ENCODE measurements at places on chromosomes 11 and 22. TPM values are rescaled to one million over a fixed set of nuclear protein-coding genes. Genes with fewer than 3 reads are reported as not detected.

Gene ANO9
- polyA plus RNA-seq, result 10.8 TPM

Gene MMP12
- polyA plus RNA-seq, result not detected

Gene TRPC6
- not detected for polyA plus RNA-seq

Gene EIF3L
- polyA plus RNA-seq, result 313 TPM

Gene PANX3
- 0.22 TPM for polyA plus RNA-seq

Gene PHETA2
- polyA plus RNA-seq, result 0.07 TPM

- peaks cover 70% of the 10 kb centered on the region for H3K27me3 ChIP-seq
- no peak overlapping the region for H3K27ac ChIP-seq
- no peak overlapping the region for H3K4me3 ChIP-seq
- H3K4me1 ChIP-seq, result no peaks in the 10 kb centered on the region
Measured at GRCh38 chr11:123183391-123184099, 11.5 kb downstream of the CLMP start.

- H3K4me3 ChIP-seq, result no peak overlapping the region
- peaks cover 77% of the 10 kb centered on the region for H3K36me3 ChIP-seq
- H3K27me3 ChIP-seq, result no peaks in the 10 kb centered on the region
- H3K27ac ChIP-seq, result no peak overlapping the region
- no peak for DNase-seq
Measured at GRCh38 chr11:68414496-68415221, 45.9 kb upstream of the PPP6R3 start.

DNA sequence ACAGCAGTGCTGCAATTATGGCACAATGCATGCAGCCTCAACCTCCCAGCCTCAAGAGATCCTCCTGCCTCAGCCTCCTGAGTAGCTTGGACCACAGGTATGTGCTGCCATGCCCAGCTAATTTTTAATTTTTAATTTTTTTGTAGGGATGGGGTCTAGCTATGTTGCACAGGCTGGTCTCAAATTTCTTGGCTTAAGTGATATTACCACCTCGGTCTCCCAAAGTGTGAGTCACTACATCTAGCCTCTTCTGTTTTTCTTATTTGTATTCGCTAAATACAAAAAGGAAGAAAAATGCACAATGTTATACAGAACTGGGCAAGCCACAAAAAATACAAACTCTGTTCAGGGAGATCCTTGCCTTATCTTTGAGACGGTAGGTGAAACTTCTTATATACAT, 62.1 kb downstream of the DDI1 start:
- no peak overlapping the region for H3K4me3 ChIP-seq
- H3K4me1 ChIP-seq, result no peaks in the 10 kb centered on the region
- no peaks in the 10 kb centered on the region for H3K27me3 ChIP-seq
- DNase-seq, result no peak

DNA sequence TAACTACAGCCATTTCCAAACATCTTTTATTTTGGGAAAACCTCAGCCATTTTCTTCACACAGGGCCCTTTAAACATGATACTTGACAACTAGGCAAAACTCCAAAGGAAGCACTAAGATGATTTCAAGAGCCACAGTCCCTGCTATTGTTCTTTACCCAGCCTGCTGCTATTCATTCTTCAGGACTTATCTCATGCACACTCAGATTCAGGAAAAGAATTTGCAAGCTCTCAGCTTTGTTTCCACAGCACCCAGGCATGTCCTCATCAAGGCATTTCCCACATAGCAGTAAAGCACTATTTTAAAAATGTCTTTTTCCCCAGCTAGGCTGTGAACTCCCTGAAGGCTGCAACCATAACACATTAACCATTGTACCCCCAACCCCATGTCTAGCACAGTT, 609.3 kb upstream of the CCDC90B start:
- no peaks in the 10 kb centered on the region for H3K27me3 ChIP-seq
- H3K27ac ChIP-seq, result no peak overlapping the region
- no peaks in the 10 kb centered on the region for H3K4me1 ChIP-seq
- H3K36me3 ChIP-seq, result no peaks in the 10 kb centered on the region
- DNase-seq, result no peak

GRCh38 chr11:13207665-13208594, 69.7 kb upstream of the BMAL1 start:
- peak; percentile 38 for DNase-seq
- peaks cover 21% of the 10 kb centered on the region for H3K27me3 ChIP-seq
- H3K4me1 ChIP-seq, result peaks cover 7% of the 10 kb centered on the region
- no peak overlapping the region for H3K27ac ChIP-seq
- H3K36me3 ChIP-seq, result no peaks in the 10 kb centered on the region

- DNase-seq, result no peak
- no peak overlapping the region for H3K27ac ChIP-seq
- no peak overlapping the region for H3K4me3 ChIP-seq
- H3K4me1 ChIP-seq, result peaks cover 18% of the 10 kb centered on the region
Measured at GRCh38 chr11:86212019-86212611, 32.4 kb upstream of the EED start.

- no peaks in the 10 kb centered on the region for H3K27me3 ChIP-seq
- no peak overlapping the region for H3K27ac ChIP-seq
- DNase-seq, result peak; percentile 18
- no peaks in the 10 kb centered on the region for H3K4me1 ChIP-seq
- no peak overlapping the region for H3K4me3 ChIP-seq
- H3K36me3 ChIP-seq, result no peaks in the 10 kb centered on the region
Measured at GRCh38 chr11:84384731-84385130, 1098.6 kb upstream of the CCDC90B start.

GRCh38 chr11:95135155-95135554, 45.5 kb downstream of the ENDOD1 start:
- no peaks in the 10 kb centered on the region for H3K4me1 ChIP-seq
- H3K27me3 ChIP-seq, result no peaks in the 10 kb centered on the region
- DNase-seq, result no peak
- H3K4me3 ChIP-seq, result no peak overlapping the region

DNA sequence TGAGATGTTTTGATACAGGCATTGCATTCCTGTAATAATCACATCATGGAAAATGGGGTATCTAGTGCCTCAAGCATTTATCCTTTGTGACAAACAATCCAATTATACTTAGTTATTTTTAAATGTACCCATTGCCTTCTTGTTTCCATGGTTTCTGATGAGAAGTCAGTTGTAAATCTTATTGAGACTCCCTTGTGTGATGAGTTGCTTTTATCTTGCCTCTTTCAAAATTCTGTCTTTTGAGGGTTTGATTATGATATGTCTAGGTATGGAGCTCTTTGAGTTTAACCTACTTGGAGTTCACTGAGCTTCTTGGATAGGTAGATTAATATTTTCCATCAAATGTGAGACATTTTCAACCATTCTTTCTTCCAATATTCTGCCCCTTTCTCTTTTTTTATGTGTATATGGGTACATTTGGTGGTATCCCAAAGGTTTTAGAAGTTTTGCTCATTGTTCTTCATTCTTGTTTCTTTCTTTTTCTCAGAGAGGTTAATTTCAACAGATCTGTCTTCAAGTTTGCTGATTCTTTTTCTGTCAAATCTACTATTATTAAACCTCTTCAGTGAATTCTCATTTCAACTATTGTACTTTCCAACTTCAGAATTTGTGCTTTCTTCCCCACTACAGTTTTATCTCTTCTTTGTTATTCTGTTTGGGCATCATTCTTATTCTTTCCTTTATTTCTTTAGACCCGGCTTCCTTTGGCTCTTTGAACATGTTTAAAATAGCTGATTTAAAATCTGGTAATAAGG, 13.7 kb downstream of the NAGA start:
- H3K27me3 ChIP-seq, result no peaks in the 10 kb centered on the region
- no peak overlapping the region for H3K4me3 ChIP-seq
- H3K27ac ChIP-seq, result no peak overlapping the region
- H3K36me3 ChIP-seq, result peaks cover 24% of the 10 kb centered on the region
- H3K4me1 ChIP-seq, result no peaks in the 10 kb centered on the region
- DNase-seq, result no peak

GRCh38 chr11:36077886-36078685, 134.2 kb downstream of the LDLRAD3 start:
- DNase-seq, result no peak
- H3K36me3 ChIP-seq, result no peaks in the 10 kb centered on the region
- no peaks in the 10 kb centered on the region for H3K27me3 ChIP-seq
- no peak overlapping the region for H3K27ac ChIP-seq

Measured in K562 (cell line).